ENCODE measurements at places on chromosomes 2 and 18. TPM values are rescaled to one million over a fixed set of nuclear protein-coding genes. Genes with fewer than 3 reads are reported as not detected.

- H3K27me3 ChIP-seq, result peaks cover 10% of the 10 kb centered on the region
- H3K27ac ChIP-seq, result no peak overlapping the region
- no peaks in the 10 kb centered on the region for H3K36me3 ChIP-seq
- DNase-seq, result no peak
These were observed 8.4 kb downstream of the TMEM247 start for GRCh38 chr2:46487667-46488335.

DNA sequence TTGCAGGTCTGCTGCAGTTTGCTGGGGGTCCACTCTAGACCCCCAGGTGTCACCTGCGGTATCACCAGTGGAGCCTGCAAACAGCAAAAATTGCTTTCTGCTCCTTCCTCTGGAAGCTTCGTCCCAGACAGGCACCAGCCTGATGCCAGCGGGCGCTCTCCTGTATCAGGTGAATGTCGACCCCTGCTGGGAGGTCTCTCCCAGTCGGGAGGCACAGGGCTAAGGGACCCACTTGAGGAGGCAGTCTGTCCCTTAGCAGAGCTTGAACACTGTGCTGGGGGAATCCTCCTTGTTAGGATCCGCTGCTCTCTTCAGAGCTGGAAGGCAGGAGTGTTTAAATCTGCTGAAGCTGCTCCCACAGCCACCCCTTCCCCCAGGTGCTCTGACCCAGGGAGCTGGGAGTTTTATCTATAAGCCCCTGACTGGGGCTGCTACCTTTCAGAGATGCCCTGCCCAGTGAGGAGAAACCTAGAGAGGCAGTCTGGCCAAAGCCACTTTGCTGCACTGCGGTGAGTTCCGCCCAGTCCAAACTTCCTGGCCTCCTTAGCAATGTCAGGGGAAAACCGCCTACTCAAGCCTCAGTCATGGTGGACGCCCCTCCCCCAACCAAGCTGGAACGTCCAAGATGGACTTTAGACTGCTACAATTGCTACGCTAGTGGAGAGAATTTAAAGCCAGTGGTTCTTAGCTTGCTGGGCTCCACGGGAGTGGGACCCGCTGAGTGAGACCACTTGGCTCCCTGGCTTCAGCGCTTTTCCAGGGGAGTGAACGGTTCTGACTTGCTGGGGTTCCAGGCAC lies 652.5 kb downstream of the KCNJ3 start:
- H3K27ac ChIP-seq, result no peak overlapping the region
- no peak for DNase-seq
- no peak overlapping the region for H3K4me3 ChIP-seq
- no peaks in the 10 kb centered on the region for H3K36me3 ChIP-seq
- H3K4me1 ChIP-seq, result no peaks in the 10 kb centered on the region
- H3K27me3 ChIP-seq, result no peaks in the 10 kb centered on the region

DNA sequence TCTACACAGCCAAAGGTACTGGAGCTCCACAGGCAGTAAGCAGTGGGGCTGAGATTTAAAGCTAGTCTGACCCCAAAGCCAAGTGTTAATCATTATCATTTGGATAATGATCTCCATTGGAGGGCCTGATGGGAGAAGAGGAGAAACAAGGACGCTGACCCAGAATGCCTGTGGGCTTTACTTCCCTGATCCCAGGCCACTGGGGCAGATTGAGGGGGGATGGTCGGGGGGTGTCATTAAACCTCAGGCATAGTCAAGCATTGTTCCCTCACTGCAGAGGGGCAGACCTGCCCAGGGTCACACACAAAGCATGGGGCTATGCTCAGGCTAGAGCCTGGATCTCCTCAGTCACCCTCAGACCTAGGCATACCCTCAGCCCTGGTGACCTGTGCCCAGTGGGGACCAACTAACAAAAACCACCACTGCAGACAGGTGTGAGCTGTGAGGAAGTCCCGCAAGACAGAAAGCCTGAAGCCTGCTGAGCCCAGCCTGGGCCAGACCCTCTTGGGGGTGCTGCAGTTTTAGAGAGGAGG lies 53.4 kb downstream of the SDC1 start:
- H3K4me1 ChIP-seq, result peaks cover 26% of the 10 kb centered on the region
- no peak overlapping the region for H3K27ac ChIP-seq
- H3K27me3 ChIP-seq, result no peaks in the 10 kb centered on the region

Gene CERKL
- total RNA-seq, result 0.25 TPM

- H3K27ac ChIP-seq, result no peak overlapping the region
- H3K4me1 ChIP-seq, result peaks cover 10% of the 10 kb centered on the region
- no peak overlapping the region for H3K4me3 ChIP-seq
- H3K27me3 ChIP-seq, result no peaks in the 10 kb centered on the region
These were observed 87.0 kb downstream of the SPP2 start for GRCh38 chr2:234137400-234138014.

DNA sequence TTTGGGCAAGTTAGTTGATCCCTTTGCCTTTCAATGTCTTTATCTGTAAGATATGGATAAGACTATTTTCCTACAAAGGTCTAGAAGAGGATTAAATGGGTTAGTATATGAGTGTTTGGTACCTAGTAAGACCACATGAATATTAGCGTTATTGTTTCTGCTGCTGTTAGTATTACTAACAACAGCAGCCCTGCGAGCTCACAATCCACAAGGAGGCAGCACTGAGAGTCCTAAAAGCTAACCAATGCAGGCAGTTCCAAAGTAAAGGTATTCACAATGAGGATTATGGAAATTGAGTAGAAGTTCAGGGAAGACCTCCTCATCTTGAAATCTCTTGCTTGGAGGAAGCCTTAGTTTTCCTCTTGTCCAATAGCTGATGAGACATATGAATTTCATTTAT lies 248.9 kb downstream of the TDRD15 start:
- H3K27me3 ChIP-seq, result no peaks in the 10 kb centered on the region
- H3K36me3 ChIP-seq, result no peaks in the 10 kb centered on the region
- no peak overlapping the region for H3K4me3 ChIP-seq
- DNase-seq, result peak; percentile 41

DNA sequence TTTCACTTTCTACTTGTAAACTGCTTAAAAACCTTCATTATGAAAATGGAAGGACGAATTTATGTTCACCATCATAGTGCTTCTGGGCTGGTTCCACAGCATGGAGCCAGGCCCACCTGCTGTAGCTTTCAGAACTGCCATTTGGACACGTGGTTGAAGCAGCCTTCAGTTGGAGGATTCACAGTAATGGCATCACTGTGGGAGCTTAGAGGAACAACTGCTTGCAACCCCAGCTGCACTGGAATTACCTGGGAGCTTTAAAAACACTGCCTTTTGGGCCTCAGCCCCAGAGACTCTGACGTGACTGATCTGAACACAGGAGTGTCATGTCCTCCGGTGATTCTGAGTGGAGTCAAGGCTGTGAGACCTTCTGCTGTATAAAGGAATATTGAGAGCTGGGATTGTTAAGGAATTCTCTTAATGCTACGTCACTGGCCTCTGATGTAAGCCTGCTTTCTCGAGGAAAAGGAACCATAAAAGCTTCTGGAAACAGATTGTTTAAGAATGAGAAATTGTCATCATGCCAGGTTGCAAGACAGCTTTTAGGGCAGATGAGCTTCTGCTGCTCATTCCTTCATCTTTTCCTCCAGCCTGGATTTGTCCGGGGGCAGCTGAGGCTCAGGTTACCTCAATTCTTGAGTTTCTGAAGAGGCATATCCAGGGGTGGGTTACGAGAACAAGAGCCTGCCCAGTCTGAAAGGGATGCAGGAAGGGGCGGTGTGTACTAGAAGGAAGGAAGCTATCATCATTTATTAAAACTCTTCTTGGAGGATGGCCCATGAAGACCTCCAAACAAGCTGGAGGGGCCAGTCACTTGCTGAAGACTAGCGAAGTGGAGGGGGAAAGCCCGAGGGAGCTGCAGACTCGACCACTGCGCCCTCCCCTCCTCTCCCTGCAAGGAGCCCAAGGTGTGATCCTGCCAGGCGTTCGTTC lies 1.3 kb upstream of the IL1R1 start:
- H3K4me1 ChIP-seq, result peaks cover 4% of the 10 kb centered on the region
- no peaks in the 10 kb centered on the region for H3K36me3 ChIP-seq
- H3K27ac ChIP-seq, result no peak overlapping the region
- H3K27me3 ChIP-seq, result peaks cover 37% of the 10 kb centered on the region
- no peak for DNase-seq

Gene CCDC74A
- 25.6 TPM for total RNA-seq

GRCh38 chr18:57802213-57803102 lies 657 bp downstream of the ATP8B1 start:
- DNase-seq, result peak; percentile 35
- no peak overlapping the region for H3K27ac ChIP-seq
- no peaks in the 10 kb centered on the region for H3K36me3 ChIP-seq
- H3K4me3 ChIP-seq, result peak overlapping the region; percentile 63

GRCh38 chr2:190546734-190547133 lies 12.2 kb upstream of the NEMP2 start:
- DNase-seq, result no peak
- no peaks in the 10 kb centered on the region for H3K4me1 ChIP-seq

DNA sequence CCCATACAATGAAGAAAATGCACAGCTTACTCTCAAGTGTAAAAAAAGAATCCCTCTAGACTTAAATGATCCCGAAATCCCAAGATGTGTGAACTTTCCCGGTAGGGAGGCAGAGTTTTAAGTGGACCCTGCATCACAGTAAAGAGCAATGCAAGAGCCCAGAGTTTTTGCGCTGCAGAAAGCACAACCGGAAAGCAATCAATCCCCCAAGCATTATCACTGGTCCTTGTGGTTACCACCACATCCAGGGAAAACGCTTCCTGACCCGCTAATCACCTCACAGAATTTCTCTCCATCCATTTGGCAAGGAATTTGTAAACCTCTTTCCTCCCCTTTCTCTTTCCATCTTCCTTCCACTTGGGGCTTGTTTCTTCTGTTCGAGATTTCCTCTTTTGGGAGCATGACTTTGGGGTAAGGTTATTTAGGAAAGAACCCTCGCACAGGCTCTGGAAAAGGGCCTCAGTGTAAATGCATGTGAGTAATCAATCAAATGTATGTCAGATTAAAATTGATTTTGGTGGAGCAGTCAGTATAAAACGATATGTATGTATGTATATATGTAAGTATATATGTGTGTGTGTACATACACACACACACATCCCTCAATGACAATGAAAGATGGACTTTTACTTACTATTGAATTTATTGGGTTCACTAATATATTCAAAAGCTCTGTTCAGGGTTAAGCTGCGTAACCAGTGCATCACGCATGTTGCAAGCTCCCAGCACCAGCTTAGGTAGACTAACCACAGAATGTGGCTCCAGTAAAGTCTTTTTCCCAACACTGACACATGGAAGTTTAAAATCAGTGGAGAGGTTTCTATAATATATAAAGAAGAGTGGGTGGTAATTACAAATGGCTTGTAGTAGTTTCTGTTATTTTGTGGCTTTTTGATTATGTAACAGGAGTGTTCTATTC lies 1.6 kb downstream of the PLCL1 start:
- H3K27me3 ChIP-seq, result peaks cover 80% of the 10 kb centered on the region
- DNase-seq, result no peak
- H3K4me1 ChIP-seq, result peaks cover 4% of the 10 kb centered on the region

DNA sequence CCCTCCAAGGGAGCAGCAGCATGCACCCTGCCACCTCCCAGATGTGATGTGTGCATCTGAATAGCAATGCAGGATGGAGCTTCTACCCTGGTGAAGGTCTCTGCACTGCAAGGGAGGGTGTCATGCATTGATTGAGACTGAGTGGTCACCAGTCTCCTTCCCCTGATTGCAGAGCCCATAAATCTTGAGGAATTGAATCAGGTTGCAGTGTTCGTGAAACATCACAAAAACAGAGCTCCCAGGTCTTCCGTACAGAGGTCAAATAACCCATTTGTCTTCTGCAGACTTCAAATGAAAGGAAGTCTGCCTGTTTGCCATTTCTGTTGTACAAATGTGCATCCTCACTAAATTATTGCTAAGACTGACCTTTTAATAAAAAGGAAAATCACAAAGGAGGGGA lies 136.8 kb downstream of the WDSUB1 start:
- H3K4me3 ChIP-seq, result no peak overlapping the region
- no peak for DNase-seq
- no peaks in the 10 kb centered on the region for H3K36me3 ChIP-seq
- no peak overlapping the region for H3K27ac ChIP-seq
- H3K4me1 ChIP-seq, result peaks cover 49% of the 10 kb centered on the region

DNA sequence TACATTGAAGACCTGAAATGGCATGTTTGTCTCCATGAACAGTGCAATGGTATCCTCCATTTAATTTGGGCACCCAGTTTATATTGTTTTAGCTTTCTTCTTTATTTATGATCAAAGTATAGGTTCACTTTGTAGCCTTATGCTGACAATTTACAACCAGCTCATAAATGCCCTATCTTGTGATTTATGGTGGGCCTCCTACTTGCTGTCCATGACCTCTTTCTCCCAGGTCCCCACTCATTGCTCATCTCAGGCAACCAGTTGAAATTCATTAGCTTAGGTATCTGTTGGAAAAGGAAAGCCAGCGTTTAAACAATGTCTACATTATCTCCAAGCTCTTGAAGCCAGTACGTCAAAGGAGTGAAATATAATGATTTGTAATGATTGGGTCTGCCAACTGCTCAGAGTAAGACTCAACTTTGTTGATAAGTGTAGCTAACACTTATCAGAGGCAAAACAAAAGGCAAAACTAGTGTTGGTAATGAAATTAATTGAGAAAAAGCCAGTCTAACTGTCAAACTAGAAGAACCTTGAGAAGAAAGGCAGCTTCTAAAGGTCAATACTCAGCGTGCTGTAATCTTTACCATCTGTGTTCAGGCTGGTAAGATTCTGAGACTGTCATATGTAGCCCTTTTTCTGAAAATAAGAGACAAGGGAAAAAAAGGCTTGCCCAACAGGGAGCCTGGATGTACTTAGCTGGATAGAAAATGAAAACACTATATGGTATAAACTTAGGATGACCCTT lies 695.9 kb downstream of the EPHA4 start:
- no peak overlapping the region for H3K27ac ChIP-seq
- H3K36me3 ChIP-seq, result no peaks in the 10 kb centered on the region
- no peak overlapping the region for H3K4me3 ChIP-seq
- H3K27me3 ChIP-seq, result no peaks in the 10 kb centered on the region

Gene PFN4
- total RNA-seq, result 0.43 TPM

Gene SULT1C4
- total RNA-seq, result 11.3 TPM

Gene SNRNP200
- total RNA-seq, result 94.3 TPM

Gene ACMSD
- total RNA-seq, result not detected

DNA sequence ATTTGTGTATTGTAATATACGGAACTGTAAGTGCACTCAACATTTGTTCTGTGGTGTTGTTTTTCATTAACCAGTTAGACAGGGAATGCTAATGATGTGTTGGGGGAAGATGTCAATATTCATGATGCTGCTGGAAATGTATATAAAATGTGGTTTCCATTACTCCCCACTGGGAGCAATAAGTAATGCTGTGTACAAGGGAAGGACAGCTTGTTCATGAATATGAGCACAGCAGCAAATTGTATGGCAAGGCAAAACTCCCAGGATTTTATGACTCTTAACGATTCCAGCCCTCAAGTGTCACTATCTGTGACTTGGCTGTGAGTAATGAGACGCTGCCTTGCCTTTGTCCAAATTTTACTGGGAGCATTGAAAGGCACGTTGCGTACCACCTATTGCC lies 312.4 kb upstream of the DDX18 start:
- no peak for DNase-seq
- no peak overlapping the region for H3K27ac ChIP-seq
- no peak overlapping the region for H3K4me3 ChIP-seq
- H3K36me3 ChIP-seq, result no peaks in the 10 kb centered on the region

Gene LINC00305
- not detected for total RNA-seq

All from neural progenitor cell (in vitro differentiated cells).